ENCODE measurements at places on chromosomes 6 and 20.
A peak's percentile ranks its signal among the peaks of the same experiment; 100 is the strongest.

- DNase-seq = no peak
Observed at GRCh38 chr6:143224516-143224915, 163.8 kb downstream of the AIG1 start.

- no peak for DNase-seq
Observed at GRCh38 chr6:37103169-37104039, 66.5 kb upstream of the PIM1 start.

DNA sequence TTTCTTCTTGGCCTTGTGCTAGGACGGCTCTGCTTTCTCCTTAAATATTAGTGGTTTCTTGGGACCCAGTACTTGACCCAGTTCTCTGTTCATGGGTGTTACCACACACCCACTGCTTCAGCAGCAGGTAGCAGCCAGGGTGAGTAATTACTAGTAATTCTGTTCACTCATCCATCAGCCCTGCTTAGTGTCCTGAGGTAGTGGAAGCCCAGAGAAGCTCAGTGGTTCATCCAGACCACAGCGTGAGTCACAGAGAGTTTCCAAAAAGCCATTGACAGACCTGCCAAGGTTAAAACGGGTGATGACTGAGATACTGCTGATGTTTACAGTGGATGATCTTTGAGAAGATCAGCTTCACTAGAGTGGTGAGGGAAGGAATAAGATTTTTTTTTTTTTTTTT is 51.7 kb upstream of the HINT3 start:
- DNase-seq = peak; percentile 18

- DNase-seq = peak; percentile 80
Observed at GRCh38 chr6:32047855-32048766, 9.9 kb downstream of the CYP21A2 start.

DNA sequence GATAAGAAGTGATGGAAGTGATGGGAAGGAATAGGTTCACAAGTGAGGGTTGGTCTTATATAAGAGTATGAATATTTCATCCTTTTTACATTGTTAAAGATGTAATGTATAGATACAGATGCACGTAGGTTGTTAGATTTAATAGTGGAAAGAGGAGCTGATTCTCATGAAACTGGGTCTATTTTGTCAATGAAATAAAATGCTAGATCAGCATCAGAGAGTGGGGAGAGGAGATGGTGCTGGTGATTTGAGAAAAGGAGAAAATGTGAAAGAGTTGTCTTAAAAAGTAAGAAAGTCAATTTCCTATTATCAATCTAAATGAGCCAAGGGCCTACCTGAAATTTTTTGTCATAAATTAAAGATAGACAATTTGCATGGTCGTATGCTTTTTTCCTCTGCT is 82.8 kb upstream of the FYN start:
- DNase-seq = no peak

DNA sequence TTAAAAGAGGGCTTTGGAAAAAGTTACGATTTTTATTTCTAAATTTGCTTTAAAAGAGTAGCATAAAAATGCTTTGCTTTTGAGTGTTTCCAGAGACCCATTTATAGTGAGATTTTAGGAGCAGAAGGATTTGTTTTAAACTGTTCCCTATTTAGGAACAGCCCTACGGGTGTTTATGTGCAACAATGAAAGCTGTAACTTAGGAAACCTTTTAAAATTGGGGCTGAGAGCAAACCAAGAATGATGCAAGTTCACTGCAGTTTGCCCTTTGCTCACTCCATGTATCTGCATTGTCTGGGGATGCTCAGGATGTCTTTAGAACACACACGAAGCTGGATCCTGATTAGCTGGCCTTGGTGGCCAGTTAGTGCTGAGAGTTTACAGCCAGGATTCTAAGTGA is 40.9 kb downstream of the GHRH start:
- no peak for DNase-seq

- DNase-seq = no peak
Observed at GRCh38 chr20:54292185-54292584, 84.3 kb downstream of the PFDN4 start.

GRCh38 chr6:73803562-73804241 is 107.7 kb downstream of the CD109 start:
- no peak for DNase-seq

DNA sequence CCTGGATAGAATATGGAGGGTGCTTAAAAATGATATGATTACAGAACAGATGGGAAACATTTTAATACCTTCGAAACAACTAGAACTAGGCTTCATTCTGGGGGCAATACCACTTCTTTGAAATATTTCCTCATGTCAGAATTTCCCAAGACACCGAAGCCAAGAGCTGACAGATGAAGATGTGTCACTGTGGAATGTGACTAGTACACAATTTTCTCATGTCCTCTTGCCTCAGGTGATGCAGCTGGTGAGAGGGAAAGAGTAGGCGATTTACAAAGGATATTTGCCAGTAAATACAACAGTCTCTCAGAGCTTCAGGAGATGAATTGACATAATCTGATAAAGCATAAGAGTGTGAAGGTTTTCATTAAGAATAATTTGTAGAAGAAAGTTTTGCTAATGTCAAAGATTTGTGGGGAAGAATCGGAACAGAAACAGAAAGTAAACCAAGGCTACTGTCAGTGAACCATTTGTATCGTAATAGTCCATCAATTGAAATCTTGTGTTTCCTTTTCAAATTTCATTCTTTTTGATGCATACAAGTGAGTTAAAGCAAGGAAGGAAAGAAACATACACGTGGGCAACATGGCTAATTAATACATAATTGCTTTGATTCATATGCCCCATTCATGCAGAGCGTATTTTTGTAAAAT is 164.7 kb upstream of the CCN2 start:
- DNase-seq = no peak

DNA sequence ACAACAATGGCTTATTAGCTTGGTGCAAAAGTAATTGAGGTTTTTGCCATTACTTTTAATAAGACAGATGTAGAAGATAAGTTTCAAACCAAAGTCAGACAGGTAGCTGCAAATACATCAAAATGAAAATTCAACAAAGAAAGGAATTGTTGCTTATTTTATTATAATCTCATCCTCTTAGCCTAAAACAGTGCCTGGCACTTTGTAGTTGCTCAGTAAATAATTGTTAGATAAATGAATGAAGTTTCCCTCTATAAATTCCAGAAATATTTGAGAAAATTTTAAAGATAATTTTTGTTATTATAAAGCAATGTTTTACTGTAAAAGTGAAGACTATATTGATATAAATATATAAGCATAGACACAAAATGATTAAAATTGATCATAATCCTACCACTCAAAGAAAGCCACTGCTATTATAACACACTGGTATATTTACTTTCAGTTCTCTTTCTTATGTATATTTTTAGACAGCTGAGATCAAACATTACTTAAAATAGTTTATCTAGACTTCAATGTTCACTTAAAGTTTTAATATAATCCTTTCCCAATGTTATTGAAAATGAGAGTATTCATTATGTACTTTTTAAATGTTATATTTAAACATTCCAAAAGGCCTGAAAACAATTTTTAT is 42.5 kb downstream of the SESN1 start:
- DNase-seq = no peak

GRCh38 chr6:52155791-52156576 is 30.2 kb upstream of the IL17A start:
- peak; percentile 24 for DNase-seq

DNA sequence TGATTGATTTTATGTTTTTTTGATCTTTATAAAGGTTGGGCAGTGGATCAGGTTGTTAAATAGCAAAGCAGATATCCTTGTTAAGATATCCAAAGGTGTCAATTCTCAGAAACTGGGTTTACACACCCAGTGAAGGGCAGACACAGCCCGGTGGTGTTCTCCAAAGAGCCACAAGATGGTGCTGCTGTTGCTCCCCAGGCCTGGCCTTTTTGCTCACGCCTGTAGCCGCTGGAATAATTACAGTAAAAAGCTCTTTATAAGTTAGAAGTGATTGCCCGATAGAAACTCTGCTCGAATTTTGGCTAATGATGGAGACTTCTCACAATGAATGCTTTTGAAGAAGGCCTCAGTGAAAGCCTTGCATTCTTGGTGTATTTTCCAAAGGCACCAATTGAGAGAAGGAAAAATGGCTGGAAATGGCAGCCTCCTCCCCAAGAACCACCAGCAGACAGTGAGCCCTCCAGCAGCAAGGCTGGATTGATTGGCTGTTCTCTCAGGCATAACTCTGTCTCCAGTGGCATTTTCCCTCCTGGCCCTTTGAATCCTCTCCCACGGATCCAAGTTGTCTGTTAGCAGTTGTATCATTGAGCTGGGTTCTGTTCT is 120.5 kb upstream of the CHD6 start:
- DNase-seq = peak; percentile 39

DNA sequence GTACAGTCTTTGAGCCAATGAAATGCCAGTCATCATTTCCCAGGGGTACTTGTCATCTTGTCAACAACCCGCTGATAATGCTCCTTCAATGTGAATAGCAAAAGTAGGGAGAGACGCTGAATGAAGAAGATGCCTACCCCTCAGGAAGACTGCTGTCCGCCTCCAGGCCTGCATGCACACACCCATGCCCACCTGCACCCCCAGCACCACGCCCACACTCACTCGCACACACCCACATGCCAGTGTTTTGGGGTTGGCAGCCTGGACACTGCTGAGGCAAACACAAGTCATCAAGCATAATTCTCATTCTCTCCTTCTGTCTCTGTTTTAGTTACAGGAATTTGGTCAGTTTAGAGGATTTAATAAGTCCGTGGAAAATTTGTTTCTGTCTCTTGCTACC is 63.6 kb downstream of the SYTL3 start:
- DNase-seq = no peak

DNA sequence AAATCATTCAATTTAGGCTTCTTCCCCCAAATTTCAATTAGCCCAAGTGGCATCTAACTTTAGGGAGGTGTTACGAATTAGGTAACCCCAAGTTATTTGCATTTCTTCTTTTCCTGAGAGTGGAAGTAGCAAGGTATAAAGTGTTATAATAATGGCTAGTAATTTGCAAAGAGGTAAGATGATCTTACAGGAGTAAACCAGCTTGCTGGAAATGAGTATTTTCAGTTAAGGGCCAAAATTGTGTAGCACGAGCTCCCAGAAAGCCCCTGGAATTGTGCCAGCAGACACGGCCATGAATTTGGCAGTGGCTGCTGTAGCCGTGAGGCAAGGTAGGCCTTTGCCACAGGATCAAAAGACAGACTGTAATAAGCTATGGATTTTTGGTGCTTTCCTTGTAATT is 38.0 kb downstream of the CITED2 start:
- no peak for DNase-seq

- no peak for DNase-seq
Observed at GRCh38 chr20:6636209-6637159, 131.0 kb upstream of the BMP2 start.

GRCh38 chr6:105797983-105798453 is 288.1 kb upstream of the PRDM1 start:
- no peak for DNase-seq

GRCh38 chr6:109382576-109383437 is 540 bp upstream of the CD164 start:
- peak; percentile 90 for DNase-seq
